ENCODE measurements at places on chromosomes 11 and 22.

DNA sequence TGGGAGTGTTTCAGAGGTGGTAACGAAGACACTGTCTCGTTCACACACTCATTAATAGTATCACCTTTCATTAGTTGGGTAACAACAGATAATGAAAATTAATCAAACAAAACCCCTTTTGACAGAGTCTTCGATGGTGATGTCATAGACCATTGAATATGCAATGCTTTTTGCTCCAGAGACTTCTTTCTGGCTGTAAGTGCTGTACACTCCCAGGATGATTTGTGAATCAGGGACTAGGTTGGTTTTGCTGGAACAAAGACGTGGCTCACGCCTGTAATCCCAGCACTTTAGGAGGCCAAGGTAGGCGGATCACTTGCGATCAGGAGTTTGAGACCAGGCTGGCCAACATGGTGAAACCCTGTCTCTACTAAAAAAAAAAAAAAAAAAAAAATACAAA, 9.5 kb upstream of the RASSF10 start:
- no peak for DNase-seq

- DNase-seq, result no peak
These were observed 4.4 kb upstream of the CD44 start for GRCh38 chr11:35134403-35135148.

DNA sequence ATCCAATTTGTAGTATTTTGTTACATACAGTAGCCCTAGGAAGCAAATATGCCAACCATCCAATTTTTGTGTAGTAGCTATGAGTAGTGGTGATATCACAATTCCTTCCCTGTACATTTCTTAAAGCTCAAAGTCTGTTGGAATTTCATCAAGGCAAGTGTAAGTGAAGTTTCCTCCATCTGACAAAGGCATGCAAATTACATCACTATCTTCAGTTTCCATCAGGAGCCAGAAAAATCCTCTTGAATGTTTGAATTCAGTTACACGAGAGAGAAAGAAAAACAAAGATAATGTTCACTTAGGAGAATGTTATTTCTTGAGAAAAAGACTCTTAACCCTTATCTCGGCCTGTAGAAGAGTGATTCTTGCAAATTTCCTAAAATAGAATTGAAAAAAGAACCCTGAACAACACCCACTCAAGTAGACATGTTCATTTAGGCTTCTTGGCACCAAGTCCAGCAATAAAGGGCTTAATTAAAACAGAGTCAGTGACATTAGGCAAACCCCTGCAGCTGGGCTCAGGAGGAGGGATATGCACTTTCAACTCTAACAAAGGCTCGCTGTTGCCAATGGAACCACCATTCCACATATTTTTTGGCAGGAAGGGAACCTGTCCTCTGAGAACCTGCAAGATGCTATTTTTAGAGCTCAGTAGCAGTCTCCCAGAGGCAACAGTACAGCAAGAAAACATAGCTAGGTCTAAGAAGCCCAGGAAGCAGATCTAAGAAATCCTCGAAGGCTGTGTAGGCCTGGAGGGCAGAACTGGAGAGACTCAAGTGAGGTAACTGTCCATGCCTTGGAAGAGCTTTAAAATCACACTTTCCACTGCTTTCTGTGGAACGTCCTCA, 144.6 kb downstream of the CCDC81 start:
- no peak for DNase-seq

- no peak for DNase-seq
These were observed 24.0 kb downstream of the TCP11L1 start for GRCh38 chr11:33063326-33063881.

DNA sequence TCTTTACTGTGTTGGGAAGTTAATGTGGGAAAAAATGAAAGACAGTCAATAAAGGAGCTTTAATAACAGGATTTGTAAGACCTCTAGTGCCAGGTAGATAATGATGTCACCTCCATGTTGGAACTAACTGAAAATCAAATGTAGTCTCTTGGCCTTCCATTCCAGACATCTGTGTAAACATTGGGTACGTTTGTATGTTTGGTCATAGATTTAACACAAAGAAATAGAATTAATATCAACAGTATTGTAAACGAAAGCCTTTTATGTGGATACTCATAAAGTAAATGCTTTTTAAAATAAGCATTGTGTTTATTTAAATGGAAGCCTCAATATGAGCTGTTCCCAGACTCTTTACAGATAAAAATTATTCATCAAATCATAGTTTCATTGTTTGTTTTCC, 605.7 kb downstream of the METTL15 start:
- DNase-seq, result no peak

DNA sequence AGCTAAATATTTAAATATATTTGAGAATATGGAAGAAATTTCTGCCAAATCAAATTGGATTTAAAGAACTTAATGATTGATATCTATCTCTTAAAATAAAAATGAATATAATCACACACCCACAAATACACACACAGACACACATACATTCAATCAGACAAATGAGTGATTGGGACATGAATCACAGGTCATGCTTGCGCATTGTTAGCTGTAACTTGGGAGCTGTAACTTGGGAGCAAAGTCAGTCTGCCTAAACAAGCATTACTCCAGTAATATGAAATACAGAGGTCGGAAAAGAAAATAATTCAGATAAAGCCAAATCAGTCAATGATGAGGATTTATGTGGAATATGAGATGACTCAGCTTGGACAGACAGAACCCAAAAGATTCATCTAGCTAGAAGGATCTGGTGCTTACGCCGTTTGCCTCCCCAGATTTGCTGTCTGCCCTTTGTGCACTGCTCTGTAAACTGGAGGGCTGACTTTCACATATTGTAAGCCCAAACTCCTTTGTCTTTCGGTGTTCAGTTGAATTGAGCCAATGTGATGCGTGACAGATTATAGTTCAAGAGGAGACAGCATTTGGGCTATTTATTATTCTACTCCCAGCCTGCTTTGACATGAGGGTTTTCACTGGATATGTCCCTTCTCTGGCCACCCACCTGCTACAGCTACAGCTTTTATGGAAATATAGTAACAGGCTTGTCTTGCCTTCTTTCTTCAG, 1.6 kb downstream of the OR56B1 start:
- DNase-seq, result no peak

- DNase-seq, result no peak
These were observed 104.5 kb upstream of the OPCML start for GRCh38 chr11:133636711-133637355.

- DNase-seq, result no peak
These were observed 54.2 kb downstream of the IMMP1L start for GRCh38 chr11:31455177-31455576.

- DNase-seq, result no peak
These were observed 33.4 kb upstream of the SORL1 start for GRCh38 chr11:121418625-121419114.

- no peak for DNase-seq
These were observed 1165.1 kb downstream of the LRRC4C start for GRCh38 chr11:40294349-40294735.

- DNase-seq, result no peak
These were observed 3.8 kb downstream of the TIMM8B start for GRCh38 chr11:112082729-112083128.

GRCh38 chr11:96173422-96173821, 169.6 kb downstream of the MAML2 start:
- no peak for DNase-seq

DNA sequence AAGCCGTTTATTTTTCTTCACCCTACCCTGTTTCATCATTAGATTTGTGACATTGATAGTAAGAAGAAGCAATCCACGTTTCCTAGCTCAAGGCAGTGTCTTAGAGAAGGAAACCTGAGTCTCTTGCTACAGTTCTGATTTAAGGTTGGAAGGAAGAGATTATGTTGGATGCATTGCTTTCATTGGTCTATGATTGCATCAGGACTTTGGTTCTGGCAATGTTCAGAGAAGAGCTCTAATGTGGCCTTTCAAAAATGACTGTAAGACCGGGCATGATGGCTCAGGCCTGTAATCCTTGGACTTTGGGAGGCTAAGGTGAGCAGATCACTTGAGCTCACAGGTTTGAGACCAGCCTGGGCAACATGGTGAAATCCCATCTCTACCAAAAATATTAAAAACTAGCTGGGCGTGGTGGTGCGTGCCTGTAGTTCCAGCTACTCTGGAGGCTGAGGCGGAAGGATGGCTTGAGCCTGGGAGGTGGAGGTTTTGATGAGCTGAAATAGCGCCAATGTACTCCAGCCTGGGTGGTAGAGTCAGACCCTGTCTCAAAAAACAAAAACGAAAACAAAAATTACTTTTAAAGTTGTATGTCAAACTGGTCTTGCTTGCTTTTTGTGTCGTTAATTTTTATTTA, 4.1 kb downstream of the NUCB2 start:
- no peak for DNase-seq

DNA sequence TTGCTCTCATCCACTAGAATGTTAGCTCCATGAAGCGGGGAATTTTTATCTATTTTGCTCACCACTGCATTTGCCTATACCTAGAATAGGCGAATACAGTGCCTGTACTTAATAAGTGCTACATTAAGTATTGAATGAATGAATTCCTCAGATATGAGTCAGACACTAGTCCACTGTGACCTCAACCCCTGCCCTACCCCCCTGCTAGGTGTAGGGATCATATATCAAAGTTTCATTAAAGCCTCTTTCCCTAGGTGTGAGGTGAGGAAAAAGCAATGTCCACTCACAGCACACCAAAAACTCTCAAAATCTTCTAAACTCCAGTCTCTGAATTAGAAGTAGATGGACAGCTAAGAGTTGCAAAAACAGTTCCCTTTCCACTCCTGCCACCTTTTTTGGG, 9.8 kb upstream of the PSMA1 start:
- peak; percentile 32 for DNase-seq

DNA sequence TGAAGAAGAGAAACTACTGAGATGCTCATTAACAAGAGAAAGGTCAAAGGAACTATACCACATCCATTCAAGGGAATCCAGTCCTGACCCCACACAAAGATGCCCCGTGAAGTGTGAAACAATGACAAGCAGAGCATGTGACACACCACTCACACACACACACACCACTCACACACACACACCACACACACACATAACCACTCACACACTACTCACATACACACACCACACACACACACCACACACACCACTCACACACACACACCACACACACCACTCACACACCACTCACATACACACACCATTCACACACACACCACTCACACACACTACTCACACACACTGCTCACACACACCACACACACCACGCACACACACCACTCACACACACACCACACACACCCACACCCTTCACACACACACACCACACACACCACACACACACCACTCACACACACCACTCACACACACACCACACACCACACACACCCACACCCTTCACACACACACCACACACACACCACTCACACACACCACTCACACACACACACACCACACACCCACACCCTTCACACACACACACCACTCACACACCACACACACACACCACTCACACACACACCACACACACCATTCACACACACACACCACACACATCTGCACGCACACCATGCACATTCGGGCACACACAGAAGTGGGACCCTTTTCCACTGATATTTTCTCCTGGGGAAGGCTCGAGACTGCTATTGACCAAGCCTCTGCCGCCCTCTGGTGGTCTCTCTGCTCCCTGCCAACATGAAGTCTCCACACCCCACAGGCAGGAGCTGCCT, 32.0 kb upstream of the COMT start:
- peak; percentile 89 for DNase-seq

- no peak for DNase-seq
These were observed 6.3 kb downstream of the MCAM start for GRCh38 chr11:119310682-119311052.

DNA sequence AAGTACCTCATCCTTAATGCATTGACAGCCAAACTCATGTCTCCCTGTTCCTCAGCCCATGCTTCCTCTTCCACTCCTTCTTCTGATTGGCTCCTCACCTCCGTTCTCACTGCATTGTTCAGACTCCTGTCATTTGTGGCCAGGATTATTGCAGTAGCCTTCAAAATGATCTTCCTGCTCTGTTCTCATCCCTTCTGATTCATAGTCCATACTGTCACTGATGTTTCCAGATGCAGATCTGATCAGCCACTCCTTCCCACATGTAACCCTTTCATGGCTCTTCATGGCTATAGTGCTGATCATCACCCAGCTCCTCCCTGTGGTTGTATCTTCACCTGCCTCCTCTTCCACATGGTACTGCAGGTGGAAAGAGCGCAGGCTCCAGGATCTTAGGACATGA, 71.7 kb downstream of the DEPDC5 start:
- DNase-seq, result no peak
